ENCODE measurements at places on chromosomes 7 and 10.

DNA sequence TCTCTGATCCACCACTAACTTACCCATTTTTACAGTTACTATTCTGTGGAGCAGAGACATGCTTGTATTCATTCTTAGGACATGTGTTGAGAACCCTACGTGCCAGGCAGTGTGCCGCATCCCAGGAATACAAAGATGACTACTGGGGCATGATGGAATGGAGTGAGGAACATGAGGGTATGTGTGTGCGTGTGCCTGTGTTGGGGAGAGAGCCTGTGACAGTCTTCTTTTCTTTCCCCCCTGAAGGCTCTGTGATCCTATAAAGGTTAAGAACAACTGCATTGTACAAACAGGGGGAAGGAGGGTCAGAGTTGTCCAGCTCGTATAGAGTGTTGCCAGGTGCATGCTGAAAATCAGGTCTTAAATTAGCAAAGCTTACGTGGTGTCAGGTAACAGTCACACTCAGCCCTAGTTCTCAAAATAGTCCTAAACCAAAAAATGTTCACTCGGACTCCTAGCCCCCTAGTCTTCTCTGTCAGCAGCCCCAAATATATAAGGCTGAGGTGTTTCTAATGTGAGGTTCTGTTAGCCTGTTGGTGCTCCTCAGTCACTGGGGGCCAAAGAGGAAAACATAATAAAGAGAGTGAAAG is 161.9 kb downstream of the CELF2 start:
- DNase-seq: no peak

GRCh38 chr10:29158066-29158465 is 130.8 kb upstream of the LYZL1 start:
- no peak for DNase-seq

GRCh38 chr7:31022726-31023125 is 29.4 kb upstream of the ADCYAP1R1 start:
- DNase-seq: no peak

DNA sequence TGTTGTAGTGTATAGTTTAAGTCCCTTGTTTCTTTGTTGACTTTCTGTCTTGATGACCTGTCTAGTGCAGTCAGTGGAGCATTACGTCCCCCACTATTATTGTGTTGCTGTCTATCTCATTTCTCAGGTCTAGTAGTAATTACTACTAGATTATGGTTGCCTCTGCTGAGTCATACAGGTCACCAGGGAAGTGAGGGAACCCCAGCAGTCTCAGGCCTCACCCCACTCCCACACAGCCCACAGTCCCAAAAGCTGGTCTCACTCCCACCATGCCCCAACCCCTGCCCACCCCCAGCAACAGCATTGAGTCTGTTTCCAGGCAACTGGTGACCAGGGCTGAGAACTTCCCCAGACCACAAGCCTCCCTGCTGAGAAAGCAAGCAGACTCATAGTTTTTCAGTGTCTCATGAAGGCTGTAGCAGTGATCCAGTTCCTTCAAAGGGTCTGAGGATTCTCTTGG is 88.0 kb downstream of the PLXDC2 start:
- no peak for DNase-seq

GRCh38 chr7:140144821-140145220 is 32.0 kb downstream of the KDM7A start:
- no peak for DNase-seq

DNA sequence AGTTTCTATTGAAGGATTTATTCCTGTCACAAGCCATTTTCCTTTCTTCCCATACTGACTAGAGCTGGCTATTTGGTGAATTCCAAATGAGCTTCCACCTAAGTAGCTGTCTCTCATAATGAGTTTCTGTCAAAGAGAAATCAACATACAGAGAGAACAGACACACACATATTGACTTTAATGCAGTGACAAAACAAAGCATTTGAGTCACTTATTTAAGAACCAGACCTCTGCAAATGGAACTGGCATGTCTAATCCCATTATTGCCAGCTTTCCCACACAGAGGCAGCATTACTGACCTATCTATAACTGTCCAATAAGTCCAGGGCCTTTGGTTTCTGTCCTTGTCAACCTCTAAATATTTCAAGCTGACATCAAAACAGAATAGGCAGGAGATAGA is 179.3 kb upstream of the CSTF2T start:
- DNase-seq: no peak

- no peak for DNase-seq
Observed at GRCh38 chr7:96320442-96320841, 1.5 kb downstream of the SLC25A13 start.

- no peak for DNase-seq
Observed at GRCh38 chr7:33596686-33597085, 308.7 kb upstream of the BMPER start.

- DNase-seq: no peak
Observed at GRCh38 chr7:151579644-151580043, 59.9 kb upstream of the RHEB start.

GRCh38 chr7:16755397-16755796 is 1.8 kb downstream of the TSPAN13 start:
- no peak for DNase-seq

DNA sequence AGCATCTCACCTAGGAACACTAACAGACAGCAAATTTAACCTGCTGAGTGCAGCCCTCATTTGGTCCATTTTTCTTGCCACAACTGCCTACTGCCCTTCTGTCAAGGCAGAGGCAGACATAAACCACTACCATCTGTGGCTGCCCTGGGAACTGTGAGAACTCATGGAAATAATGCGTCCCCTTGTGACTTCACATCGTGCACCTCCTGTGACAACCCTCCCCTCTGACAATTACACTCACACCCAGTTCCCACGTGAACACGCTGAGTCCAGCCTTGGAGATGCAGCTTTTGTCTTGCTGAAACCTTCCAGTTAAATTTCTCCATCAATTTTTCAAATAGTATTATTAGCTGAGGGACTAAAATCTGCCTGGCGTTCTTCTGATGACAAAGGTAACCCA is 193.1 kb upstream of the KLF14 start:
- no peak for DNase-seq

- DNase-seq: no peak
Observed at GRCh38 chr10:440127-440526, 249.3 kb downstream of the DIP2C start.

DNA sequence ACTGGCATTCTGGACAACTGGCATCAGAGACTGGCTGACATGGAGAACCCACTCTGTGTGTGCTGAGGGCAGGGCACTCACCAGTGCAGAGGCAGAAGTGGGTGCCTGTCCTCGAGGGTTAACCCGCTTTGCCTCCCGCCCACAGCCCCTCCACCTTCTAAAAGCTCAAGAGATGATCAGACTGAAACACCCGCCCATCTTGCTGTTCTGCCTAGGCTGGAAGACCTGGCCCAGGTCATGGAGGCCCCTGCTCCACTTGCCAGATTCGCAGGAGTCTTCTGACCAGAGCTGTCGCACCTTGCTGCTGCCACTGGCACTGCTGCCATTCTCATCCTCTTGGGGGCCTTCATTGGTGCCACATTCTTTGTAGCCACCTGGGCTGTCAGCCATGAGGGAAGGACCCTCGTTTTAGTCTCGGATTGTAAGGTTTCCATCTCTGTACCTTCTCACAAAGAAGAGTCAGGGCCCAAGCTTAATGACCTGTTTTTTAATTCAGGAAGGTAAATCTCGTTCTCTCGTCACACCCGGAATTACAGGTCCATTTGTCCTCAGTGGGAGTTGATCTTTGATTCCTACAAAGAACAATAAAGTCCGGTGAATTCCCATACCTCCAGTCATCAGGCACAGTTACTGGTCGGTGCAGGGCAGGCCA is 1.9 kb downstream of the CYREN start:
- no peak for DNase-seq

DNA sequence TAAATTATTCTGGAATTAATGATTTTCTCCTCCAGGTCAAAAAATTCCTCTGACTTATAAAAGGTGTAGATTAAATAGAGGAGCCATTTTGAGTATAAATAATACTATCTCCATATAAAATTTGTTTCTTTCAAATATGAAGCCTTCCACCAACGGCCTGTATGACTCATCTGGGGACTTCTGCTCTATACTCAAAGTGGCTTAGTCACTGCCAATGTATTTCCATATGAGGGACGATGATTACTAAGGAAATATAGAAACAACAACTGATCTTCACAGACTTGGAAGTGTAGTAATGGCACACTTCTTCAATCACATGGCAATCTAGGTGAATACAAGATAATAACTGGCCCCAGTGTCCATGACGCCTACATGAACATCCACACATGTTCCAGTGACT is 335.6 kb upstream of the HGF start:
- DNase-seq: no peak

DNA sequence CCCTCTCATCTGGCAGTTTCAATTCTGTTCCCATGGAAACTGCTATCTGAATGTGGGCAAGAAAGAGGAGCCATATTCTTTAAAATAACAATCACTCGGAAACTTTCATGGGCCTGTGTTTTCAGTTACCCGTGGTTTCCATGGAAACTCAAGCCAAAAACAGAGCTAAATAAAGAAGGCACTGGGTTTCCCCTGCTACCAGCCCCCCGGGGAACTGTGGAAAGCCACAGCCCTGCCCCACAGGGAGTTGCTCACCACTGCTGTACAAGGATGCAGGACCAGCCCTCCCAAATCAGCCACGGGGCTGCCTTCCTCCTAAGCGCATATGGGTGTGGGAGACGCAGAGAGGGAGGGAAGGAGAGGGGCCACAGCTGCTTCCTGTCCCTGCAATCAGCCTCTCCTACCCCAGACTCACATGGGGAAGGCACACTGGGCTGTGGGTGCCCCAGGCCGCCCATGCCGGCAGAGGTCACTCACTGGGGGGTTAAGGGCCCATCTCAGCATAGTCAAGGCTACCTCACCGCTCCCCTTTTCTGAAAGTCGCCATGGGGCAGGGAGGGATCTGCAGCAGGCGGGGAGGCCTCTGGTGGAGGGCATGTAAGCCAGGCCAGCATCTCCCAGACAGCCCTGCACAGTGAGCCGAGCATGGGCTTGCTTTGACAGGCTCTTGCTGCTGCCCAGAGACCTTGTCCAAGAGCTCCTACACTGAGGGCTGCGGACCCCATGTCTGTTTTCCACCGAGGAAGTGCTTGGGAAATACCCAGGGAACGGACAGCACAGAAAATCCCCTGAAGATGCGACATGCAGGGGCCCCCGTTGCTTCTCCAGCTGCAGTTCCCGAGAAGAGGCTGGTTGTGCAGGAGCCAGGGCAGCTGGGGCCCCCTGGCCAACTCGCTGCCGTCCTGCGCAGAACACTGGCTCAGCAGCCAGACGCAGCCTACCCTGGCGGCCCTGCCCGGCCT is 157.3 kb upstream of the PPP2R2D start:
- no peak for DNase-seq

All from caudate nucleus (tissue), 63 donors.